ENCODE measurements at places on chromosomes 13 and 19. TPM values are rescaled to one million over a fixed set of nuclear protein-coding genes. Genes with fewer than 3 reads are reported as not detected.

GRCh38 chr13:55528434-55528833 lies 1612.3 kb upstream of the PRR20A start:
- DNase-seq, result no peak

- DNase-seq, result no peak
Measured at GRCh38 chr19:35451338-35452096, 3.5 kb downstream of the FFAR2 start.

GRCh38 chr19:55319785-55320184 lies 5.4 kb downstream of the TMEM150B start:
- DNase-seq, result no peak

GRCh38 chr13:109274188-109274821 lies 512.1 kb downstream of the IRS2 start:
- no peak for DNase-seq

GRCh38 chr13:28564030-28564429 lies 69.1 kb upstream of the FLT1 start:
- no peak for DNase-seq

GRCh38 chr19:17255150-17255621 lies 9.4 kb downstream of the USHBP1 start:
- DNase-seq, result no peak

DNA sequence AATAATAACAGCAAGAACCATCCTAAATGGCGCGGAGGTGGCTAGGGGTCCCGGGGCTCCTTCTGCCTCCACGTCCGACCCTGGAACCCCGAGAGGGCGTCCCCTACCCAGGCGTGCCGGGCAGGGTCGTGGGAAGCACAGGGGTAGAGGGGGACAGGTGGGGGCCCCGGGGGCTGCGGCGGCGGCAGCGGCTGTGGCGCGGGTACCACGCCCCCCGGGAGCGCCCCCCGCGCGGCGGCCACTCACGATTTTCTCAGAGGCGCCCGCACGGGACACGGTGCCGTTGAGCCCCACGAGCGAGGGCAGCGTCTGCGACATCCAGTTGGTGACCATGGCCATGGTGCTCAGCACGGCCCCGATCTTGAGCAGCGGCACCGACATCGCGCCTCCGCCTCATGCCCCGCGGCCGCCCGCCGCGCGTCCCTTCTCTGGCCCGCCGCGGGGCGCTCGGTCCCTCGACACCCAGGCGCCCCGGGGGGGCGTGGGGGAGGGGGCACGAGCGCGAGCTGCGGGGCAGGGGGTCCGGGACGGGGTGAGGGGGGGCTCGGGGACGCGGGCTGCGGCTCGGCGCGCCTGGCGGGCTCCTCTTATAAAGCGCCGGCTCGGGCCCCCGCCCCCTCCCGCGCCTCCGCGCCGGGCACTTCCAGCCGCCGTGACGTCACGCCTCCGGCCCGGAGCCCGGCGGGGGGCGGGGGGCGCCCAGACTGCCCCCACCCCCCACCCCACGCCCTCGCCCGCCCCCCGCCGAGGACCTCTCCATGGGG lies 22.9 kb downstream of the OLFM2 start:
- no peak for DNase-seq

DNA sequence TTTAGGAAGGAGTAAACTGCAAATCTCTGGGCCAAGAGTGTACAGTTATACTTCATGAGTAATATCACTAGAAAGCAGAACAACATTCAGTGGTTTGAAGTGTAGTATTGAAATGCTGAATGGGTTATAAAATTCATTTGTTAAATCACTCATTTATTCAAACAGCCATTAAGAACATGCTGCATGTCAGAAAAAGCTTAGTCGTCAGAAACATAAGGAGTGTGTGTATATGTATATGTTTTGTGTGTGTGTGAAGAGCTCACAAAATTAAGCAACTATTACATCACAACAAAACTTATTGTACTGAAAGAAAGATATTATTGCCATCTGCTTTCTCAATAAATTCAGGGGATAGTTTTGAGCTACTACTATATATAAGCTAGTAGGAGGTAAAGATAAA lies 165.4 kb upstream of the PCDH9 start:
- DNase-seq, result no peak

DNA sequence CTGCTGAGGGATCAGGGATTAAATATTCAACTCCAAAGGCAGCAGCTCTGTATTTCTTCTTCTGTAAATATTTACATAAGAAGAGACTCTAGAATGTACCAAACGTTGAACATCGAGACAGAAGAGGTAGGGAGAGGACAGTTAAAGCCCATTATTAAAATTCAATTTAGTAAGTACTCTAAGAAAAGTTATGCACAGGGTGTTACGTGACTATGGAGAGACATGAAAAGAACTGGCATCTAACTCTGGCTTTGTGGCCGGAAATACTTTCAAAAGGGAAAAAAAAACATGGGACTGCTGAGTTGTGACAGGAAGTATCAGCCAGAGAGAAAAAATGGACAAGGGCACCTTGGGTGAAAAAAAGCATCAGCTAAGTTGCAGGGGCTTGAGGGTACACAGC lies 36.7 kb downstream of the LNX2 start:
- no peak for DNase-seq

- no peak for DNase-seq
Measured at GRCh38 chr13:32139251-32139650, 107.7 kb downstream of the FRY start.

- DNase-seq, result no peak
Measured at GRCh38 chr19:45115809-45116615, 23.0 kb downstream of the PPP1R37 start.

- DNase-seq, result no peak
Measured at GRCh38 chr19:43462785-43463380, 2.5 kb downstream of the LYPD3 start.

DNA sequence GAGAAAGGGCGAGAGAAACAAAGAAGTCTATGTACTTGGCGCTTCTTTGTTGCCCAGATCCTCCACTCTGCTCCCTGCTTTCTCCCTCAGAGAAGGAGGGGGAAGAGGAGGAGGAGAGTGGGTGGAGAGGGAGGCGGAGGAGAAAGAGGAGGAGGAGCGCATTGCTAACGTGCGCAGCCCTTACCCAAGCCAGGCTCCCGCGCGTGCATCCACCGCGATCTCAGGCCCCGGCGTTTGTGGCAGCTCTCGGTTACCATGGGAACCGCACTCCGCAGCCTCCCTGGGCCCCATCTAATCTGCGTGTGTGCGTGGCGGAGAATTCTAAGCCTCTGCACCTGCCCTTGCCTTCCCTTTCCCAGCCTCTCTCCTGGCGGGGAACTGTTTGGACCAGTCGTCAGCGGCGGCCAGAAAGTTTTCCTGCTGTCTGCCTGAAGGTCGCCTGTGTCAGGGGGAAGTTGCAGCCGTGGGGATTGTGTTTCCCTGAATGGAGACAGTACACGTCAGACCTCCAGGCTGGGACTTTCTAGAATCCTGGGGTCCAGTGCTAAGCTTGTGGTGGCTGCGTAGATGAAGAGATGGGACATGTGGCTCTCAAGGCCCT lies at the start of gene ERICH6B:
Gene ERICH6B (minus strand): TSS at position 239 of the 601 bp plus-strand sequence. CDS start 18,734 bp downstream, outside the sequence.
- DNase-seq, result no peak

DNA sequence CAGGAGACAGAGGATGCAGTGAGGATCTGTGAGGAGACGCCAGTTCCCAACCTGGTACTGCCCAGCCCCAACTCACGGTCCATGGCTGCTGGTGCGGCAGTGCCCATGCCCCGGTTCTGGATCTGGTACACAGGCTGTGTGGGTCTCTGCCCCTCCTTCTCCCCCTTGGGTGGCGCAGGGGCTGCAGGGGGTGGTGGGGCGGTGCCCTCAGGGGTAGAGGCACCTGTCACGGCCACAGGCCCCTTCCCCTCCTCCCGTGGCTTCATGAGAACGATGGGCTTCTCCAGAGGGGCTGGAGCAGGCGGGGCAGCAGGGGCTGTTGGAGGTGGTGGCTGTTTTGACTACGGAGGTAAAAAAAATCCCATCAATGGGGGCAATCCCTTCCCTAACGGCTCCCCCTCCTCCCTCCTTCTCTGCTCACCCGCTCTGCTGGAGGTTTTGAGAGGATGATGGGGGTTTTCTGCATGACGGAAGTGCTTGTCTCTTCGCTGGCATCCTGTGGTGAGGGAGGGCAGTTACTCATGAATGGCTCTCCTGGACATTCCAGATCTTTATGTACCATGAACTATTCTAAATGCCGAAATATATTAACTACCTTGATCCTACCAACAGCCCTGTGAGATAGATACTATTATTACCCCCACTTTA lies 7.1 kb downstream of the SMG9 start:
- DNase-seq, result no peak

GRCh38 chr13:102045731-102046130 lies 356.1 kb downstream of the FGF14 start:
- no peak for DNase-seq

- no peak for DNase-seq
Measured at GRCh38 chr13:50355797-50356196, 340.6 kb downstream of the KCNRG start.

GRCh38 chr19:10291554-10292205 lies 1.9 kb downstream of the ICAM5 start:
- DNase-seq, result no peak

DNA sequence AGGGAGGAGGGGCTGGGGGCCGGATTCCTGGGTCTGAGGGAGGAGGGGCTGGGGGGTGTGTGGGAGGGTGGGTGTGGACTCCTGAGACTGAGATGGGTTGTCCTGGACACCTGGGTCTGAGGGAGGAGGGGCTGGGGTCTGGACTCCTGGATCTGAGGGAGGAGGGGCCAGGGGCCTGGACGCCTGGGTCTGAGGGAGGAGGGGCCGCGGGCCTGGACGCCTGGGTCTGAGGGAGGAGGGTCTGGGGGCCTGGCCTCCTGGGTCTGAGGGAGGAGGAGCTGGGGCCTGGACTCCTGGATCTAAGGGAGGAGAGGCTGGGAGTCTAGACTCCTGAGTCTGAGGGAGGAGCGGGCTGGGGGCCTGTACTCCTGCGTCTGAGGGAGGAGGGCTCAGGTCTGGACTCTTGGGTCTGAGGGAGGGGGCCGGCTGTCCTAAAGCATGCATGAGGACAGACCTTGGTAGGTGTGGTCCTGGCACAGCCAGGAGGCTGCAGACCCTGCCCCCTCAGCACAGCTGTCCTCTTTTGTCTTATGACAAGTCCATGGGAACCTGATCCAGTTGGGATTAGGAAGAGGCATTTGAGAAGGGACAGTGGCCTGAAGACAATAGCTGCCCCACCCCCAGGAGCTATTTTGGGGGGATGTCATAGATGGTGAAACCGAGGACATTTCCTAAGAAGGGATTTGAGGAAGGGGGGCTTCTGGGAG lies 1.3 kb downstream of the TNNT1 start:
- DNase-seq, result no peak

DNA sequence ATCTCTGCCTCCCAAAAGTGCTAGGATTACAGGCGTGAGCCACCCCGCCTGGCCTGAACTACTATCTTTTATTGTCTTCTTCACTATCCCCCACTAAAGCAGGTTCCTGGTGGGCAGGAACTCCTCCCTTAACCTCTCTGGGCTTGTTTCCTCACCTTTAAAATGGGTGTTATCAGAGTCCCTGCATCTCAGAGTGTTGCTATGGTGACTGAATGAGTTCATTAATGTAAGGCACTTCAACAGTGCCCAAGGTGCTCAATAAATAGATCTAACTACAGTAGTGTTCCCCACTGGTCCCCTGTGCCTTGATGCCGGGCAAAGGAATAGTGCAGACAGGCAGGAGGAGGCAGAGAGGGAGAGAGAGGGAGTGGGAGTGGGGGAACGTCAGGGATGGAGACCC lies 20.5 kb downstream of the CCDC97 start:
- DNase-seq, result no peak

DNA sequence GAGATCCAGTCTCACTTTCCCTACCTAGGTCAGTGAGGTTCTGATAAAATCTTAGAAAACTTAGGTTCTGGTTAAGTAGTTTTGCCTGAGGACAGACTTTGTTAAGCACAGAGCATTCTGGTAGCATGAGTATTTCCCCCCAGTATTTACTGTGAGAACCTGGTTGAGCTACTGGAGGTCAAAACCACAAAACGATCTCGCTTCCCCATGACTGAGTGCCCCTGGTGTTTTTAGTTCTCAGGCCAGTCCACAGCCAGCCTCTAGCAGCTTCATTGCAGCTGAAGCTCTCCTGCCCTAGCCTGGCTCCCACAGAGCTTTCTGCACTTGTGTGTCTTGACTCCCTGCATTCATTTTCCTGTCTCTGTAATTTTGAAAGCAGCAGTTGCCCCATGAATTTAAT lies 1138.2 kb downstream of the UQCRFS1 start:
- no peak for DNase-seq

GRCh38 chr19:1110809-1111640 lies 7.2 kb downstream of the GPX4 start:
- DNase-seq, result no peak

DNA sequence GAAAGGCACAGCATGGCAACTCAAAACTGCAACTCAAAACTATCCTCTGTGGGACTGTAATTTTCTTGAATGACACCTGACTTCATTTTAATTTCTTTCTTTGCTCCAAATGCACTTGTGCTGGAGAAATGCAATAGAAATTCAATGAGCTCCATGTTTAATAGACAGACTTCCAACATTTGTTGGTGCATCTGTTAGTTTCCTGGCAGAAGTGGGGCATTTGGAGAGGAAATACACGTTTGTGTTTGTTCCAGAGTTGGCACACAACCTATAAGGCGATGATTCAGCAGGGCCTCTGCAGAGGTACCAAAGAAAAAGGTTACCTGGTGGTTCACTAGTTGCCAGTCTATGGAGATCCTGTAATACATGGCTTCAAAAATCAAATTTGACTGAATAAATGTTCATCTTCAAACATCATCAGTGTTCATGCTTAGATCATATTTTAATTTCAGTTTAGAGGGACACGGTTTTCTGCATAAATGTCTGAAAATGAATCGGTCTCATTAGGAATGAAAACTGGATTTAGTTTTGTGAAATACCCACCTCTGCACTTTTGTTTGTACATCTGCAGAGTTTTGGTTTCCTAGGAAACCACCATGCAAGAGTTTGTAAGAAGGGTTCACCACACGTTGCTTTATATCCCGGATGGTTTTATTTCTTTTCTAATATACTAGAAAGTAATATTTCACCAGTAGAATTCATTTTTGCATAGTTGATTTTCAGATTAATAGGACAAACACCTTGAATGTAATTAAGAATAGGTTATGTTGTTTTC lies 21.8 kb upstream of the OBI1 start:
- DNase-seq, result no peak

- DNase-seq, result no peak
Measured at GRCh38 chr19:4577020-4577782, 17.7 kb upstream of the SEMA6B start.

DNA sequence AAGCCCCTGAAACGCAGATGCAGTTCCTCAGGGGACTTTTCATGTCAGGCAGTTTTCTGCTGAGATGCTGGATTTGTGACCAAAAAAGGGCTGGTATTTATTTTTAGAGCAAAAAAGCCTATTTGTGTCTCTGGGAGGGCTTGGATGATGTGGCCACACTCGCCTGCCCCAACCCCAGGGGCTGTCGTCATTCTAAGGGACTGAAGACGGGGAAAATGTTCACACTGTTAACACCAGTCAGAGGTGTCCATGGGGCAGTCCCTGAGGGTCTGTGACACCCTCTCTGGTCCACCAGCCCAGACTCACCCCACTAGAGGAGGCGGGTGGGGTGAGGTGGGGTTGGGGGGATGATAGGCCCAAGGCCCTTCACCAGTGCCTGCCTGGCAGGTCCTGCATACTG lies 15.9 kb upstream of the EPHX3 start:
- no peak for DNase-seq

GRCh38 chr13:43785261-43785649 lies 1.5 kb downstream of the ENOX1 start:
- DNase-seq, result no peak

Gene AP1M2
- not detected for polyA plus RNA-seq

Gene SELENOV
- polyA plus RNA-seq, result not detected

Gene ZNF649
- 4.5 TPM for polyA plus RNA-seq

Gene GNG8
- not detected for polyA plus RNA-seq

Gene NFIX
- polyA plus RNA-seq, result 12.8 TPM

Gene ZNF555
- polyA plus RNA-seq, result 3.0 TPM

Gene ZNF208
- not detected for polyA plus RNA-seq

Gene FUT2
- polyA plus RNA-seq, result not detected

Gene TPTE2
- not detected for polyA plus RNA-seq
